ENCODE measurements at places on chromosomes 2 and 18.

DNA sequence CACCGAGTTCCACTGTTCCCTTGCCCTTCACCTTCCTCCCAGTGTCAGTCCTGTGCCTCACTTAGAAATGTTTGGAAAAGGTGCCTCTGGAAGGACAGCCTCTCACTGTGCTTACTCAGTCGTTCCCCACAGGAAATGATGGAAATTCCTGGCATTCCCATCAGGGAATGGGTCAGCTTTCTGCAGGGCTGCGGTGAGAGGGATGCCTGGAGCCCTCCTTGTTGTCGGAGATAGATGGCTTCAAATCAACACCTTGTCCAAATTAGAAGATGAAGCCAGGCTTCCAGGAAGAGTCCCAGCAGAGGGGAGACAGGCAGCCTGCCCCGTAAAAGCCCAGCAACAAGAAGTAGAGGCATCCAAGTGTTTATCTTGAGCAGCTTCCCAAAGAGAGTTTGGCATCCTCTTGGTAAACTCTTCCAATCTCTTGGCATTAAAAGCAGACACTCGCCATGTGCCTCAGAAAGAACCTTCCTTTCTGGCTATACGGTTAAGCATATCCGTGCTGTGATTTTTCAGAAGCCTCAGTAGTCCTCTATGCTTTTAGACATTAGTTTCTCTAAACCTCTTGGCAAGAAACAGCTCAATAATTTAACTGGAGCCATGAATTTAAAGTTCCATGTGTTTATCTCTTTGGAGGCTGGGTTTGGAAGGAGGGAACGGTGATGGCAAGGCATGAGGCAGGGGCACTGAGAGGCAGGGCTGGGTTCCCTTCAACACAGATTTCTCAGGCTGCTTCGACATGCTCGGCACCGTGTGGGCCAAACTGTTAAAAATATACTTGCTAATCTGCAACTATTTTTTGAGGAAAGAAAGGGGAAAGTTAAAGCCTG lies 25.1 kb downstream of the COLEC12 start:
- no peaks in the 10 kb centered on the region for H3K36me3 ChIP-seq
- H3K4me1 ChIP-seq, result no peaks in the 10 kb centered on the region
- no peak overlapping the region for H3K27ac ChIP-seq
- DNase-seq, result no peak

GRCh38 chr2:54629390-54629789 lies 94.1 kb upstream of the EML6 start:
- DNase-seq, result no peak
- H3K27me3 ChIP-seq, result no peaks in the 10 kb centered on the region
- no peak overlapping the region for H3K27ac ChIP-seq
- H3K36me3 ChIP-seq, result peaks cover 80% of the 10 kb centered on the region

DNA sequence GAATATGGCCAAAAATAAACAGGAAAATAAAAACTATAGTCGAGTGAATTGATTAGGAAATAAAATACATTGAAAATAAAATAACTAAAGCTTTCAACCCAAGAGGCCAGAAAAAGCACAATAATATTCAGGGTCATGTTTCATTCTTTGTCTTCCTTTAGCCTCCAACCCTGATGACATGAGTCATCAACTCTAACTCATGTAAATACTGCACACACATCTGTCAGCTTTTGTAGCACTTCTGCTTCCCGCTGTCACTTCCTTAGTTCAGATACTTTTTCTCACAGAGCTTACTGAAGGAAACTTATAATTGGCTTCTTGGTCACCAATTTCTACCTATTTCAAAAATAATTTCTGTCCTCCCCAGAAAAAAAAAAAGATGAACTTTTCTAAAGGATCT lies 112.8 kb downstream of the UPP2 start:
- no peak for DNase-seq
- H3K27me3 ChIP-seq, result peaks cover 5% of the 10 kb centered on the region
- no peaks in the 10 kb centered on the region for H3K36me3 ChIP-seq

- DNase-seq, result no peak
- no peak overlapping the region for H3K4me3 ChIP-seq
- no peak overlapping the region for H3K27ac ChIP-seq
- H3K4me1 ChIP-seq, result no peaks in the 10 kb centered on the region
- H3K27me3 ChIP-seq, result peaks cover 32% of the 10 kb centered on the region
Observed at GRCh38 chr2:69260666-69261065, 126.4 kb downstream of the GFPT1 start.

GRCh38 chr2:228841475-228841874 lies 429.6 kb downstream of the PID1 start:
- H3K36me3 ChIP-seq, result no peaks in the 10 kb centered on the region
- H3K27ac ChIP-seq, result no peak overlapping the region

GRCh38 chr2:208013285-208014178 lies 11.8 kb downstream of the PLEKHM3 start:
- no peak overlapping the region for H3K4me3 ChIP-seq
- H3K36me3 ChIP-seq, result peaks cover 3% of the 10 kb centered on the region
- DNase-seq, result no peak
- H3K4me1 ChIP-seq, result peaks cover 20% of the 10 kb centered on the region

DNA sequence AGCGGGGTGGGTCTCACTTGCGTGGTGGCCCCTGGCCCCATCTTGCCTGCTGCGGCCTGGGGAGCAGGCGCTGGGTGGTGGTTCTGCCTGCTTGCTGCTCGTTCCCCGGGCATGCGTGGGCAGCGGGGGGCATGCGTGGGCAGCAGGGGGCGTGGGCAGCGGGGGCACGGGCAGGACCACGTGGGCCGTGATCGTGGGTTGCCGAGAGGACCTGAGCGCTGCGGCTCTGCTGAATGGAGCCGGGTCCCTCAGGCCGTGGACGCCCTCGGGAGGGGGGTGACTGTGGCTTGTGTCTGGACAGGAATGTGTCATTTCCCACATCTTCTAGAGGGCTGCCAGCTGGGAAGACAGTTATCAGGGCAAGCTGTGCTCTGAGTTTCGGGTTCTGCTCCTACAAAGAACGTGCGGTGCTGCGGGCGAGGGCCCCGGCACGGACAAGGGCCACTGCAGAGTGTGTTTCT lies 8.3 kb upstream of the GAL3ST2 start:
- no peak for DNase-seq
- H3K4me3 ChIP-seq, result no peak overlapping the region

DNA sequence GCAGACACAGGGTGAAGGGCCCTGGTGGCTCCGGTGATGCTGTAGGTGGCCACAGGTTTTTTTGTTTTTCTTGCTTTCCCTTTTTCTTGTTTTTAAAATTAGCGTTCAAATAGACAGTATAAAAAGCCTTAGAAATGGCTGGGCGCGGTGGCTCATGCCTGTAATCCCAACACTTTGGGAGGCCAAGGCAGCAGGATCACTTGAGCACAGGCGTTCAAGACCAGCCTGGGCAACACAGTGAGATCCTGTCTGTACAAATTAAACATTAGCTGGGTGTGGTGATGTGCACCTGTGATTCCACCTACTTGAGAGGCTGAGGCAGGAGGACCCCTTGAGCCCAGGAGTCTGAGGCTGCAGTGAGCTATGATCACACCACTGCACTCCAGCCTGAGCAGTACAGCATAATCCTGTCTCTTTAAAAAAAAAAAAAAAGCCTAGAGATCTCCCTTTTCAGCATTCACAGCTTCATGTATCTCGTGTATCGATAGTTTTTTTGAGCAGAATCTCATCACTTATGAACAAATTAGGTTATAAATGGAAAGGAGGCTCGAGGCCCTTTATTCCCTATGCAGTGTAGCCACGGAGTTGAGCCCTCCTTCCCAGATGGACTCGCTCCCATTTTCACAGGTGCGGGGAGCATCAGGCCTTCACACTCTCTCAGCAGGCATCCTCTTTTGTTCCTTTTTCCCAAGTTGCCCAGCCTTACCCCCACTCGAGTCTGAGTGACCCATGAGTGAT lies 50.8 kb downstream of the EMILIN2 start:
- no peak for DNase-seq
- H3K4me3 ChIP-seq, result no peak overlapping the region
- H3K4me1 ChIP-seq, result peaks cover 12% of the 10 kb centered on the region
- no peak overlapping the region for H3K27ac ChIP-seq
- no peaks in the 10 kb centered on the region for H3K27me3 ChIP-seq
- peaks cover 2% of the 10 kb centered on the region for H3K36me3 ChIP-seq

- no peaks in the 10 kb centered on the region for H3K27me3 ChIP-seq
- peaks cover 5% of the 10 kb centered on the region for H3K36me3 ChIP-seq
- H3K4me1 ChIP-seq, result no peaks in the 10 kb centered on the region
- DNase-seq, result no peak
- H3K27ac ChIP-seq, result no peak overlapping the region
Observed at GRCh38 chr18:9290156-9290555, 44.4 kb upstream of the TWSG1 start.

GRCh38 chr2:168781191-168781817 lies 21.1 kb upstream of the NOSTRIN start:
- no peaks in the 10 kb centered on the region for H3K36me3 ChIP-seq
- no peak for DNase-seq
- H3K4me3 ChIP-seq, result no peak overlapping the region
- H3K27ac ChIP-seq, result no peak overlapping the region

DNA sequence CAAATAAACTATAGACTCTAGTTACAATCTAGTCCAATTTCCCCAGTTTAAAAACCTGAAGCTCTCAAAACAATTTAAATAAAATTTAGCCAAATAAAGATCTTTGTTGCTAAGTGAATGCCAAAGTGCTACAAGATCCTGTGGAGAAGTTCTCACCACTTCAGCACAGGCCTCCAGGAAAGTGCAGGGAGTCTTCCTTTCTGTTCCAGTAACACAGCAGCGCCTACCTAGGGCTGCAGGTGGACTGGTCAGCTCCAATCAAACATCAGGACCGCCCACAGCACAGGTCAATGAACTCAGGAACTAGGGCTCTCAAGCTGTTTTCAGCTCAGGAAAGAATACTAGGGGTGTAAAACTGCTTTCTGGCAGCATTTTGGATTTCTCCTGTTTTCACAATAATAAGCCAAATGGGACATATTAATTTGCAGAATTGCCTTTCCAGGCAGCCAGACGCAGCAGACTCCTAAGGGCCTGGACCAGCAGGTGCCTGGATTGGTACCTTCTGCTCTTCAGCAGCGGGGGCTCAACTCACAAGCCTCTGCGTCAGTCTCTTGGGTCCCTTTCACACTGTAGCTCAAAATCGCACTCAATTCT lies 1.5 kb downstream of the FAM110C start:
- peak overlapping the region; percentile 49 for H3K4me3 ChIP-seq
- peaks cover 7% of the 10 kb centered on the region for H3K4me1 ChIP-seq
- peaks cover 70% of the 10 kb centered on the region for H3K27me3 ChIP-seq
- no peak overlapping the region for H3K27ac ChIP-seq
- no peak for DNase-seq

DNA sequence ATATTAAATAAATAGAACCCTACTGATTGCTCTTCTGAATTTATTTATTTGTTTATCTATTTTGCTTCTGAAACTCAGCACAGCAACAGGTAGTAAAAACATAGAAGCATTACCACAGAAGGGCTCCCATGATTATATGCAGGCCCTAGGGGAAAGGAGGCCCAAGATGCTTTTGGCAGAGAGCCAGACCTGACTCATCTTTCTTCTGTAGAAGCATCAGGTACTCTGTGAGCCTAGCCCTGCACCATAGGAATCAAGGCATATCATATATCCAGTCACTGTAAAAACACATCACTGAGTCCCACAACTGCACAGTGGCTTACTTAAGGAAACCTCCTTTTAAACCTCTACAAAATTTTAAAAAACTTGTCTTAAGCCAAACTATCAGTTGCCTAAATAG lies 1.8 kb downstream of the SCN9A start:
- no peak overlapping the region for H3K4me3 ChIP-seq
- no peak for DNase-seq
- no peak overlapping the region for H3K27ac ChIP-seq

Data from activated CD4-positive, alpha-beta T cell treated with anti-CD3 and anti-CD28 coated beads, Interleukin-2, amount 10 ng/mL, durations not matched to agents 7 days and 5 days (primary cell).